Activated T-helper 1 cell treated with anti-CD3 and anti-CD28 coated beads, Interleukin-2, amount 50 U/mL, for 16 hours (primary cell): ENCODE measurements at places on chromosomes 2 and 18.

- DNase-seq = no peak
These were observed 113.5 kb downstream of the EFEMP1 start for GRCh38 chr2:55809875-55810621.

DNA sequence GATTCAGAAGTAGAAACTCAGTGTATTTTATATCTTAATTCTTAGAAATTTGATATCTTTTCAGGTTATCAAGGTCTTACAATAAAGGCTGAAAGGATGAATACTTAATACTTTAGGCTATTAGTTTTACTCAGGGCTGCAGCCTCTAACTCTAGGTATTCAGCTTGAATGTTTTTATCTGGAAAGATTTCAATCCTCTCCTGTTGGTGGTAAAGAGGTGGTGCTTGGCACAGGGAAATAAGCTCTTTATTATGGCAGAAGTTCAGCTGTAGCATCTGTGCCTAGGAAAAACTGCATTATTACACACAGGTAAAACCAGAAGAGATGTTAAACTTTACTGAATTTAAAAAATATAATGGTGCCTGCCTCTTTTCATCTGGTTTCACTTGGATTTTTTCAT lies 11.1 kb downstream of the ACVR2A start:
- DNase-seq = no peak

DNA sequence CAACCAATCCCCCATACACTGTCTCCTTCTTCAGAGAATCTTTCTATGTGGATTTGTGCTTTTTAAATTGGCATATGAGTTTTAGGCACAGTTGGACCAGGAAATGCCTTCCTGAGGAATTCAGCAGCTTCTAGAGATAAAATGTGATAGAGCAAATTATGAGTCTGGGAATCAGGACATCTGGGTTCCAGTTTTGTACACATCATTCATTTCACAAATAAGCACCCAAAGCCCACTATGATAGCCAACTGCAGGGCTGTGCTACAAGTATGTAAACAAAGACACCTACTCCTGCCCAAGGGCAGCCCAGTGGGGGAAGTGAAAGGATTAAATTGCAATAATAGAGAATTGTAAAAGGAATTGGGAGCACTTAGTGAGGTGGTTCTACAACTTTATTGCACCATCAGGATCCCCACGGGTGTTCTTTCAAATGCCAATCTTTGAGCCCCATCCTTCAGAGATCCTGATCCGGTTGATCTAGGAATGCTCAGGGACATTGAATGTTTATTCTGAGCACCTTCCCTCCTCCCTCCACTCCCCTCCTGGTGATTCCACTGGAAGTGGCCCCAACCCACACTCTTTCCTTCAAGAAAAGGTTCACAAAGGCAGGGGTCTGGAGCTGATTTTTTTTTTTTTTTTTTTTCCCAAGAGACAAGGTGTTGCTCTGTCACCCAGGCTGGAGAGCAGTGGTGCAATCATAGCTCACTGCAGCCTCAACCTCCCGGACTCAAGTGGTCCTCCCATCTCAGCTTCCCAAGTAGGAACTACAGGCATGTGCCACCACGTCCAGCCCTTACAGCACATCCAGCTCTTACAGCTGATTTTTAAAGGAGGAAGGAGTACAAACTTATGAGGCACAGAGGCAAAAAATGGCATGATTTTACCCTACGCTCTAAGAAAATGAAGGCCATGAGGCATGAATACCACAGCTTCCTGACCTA lies 11.1 kb upstream of the KCMF1 start:
- DNase-seq = no peak

DNA sequence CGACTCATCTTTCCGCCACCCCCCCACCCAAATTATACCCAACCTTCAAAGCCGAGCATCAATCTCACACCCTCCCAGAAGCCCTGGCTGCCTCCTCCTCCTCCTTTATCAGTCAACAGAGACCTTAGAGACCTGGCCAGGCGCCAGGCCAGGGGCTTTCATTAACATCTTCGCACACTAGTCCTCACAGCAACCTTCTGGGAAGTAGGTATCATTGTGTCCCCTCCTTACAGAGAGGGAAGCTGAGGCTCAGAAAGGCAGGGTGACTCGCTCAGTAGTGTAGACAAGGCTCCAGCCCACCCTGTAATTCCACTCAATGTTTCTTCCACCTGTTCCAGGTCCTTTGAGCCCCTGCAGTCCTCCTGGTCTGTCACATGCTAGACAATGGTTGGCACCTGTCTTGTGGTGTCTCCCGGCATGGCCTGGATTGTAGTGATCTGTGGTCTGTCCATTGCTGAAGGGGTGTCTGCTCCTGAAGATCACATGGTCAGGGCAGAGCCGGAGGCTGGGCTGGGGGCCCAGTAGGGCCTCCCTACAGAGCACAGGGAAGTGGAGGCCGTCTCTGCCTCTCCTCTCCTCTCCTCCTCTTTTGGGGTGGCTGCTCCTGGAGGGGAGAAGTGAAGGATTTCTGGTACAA lies 36.0 kb downstream of the KLHL29 start:
- no peak for DNase-seq
